ENCODE measurements at places on chromosomes 12 and 14. TPM values are rescaled to one million over a fixed set of nuclear protein-coding genes. Genes with fewer than 3 reads are reported as not detected.

Gene CCNT1
- 12.3 TPM for total RNA-seq

Gene ASPG
- total RNA-seq = 0.15 TPM

Gene SLCO1B1
- 0.28 TPM for total RNA-seq

Gene TSPAN19
- total RNA-seq = not detected

Gene RFX4
- total RNA-seq = 0.08 TPM

Gene RTN1
- not detected for total RNA-seq

Gene AKAP6
- total RNA-seq = 0.55 TPM

Gene TCL1B
- not detected for total RNA-seq

Gene HEATR5A
- 16.7 TPM for total RNA-seq

Gene KRT6B
- 0.07 TPM for total RNA-seq

Gene TBX5
- not detected for total RNA-seq

Gene NANOG
- total RNA-seq = not detected

Gene FAM90A1
- 0.16 TPM for total RNA-seq

Gene GNB3
- 1.1 TPM for total RNA-seq

Gene DDX23
- total RNA-seq = 74.0 TPM

Gene GNG2
- total RNA-seq = 3.0 TPM

Gene TPPP2
- not detected for total RNA-seq

Gene COL2A1
- 0.11 TPM for total RNA-seq

Gene NINJ2
- total RNA-seq = 0.61 TPM

Gene PPP1R12A
- total RNA-seq = 20.3 TPM

Data from A549 treated with AZD2906 at 1 μM for 4 hours (cell line).